ENCODE measurements at places on chromosomes 5 and 9.

- DNase-seq: no peak
Measured at GRCh38 chr5:59591162-59591561, 302.4 kb downstream of the PDE4D start.

GRCh38 chr5:90810211-90810610 lies 251.6 kb downstream of the ADGRV1 start:
- no peak for DNase-seq

- no peak for DNase-seq
Measured at GRCh38 chr9:31719262-31719661, 665.2 kb upstream of the ACO1 start.

- DNase-seq: no peak
Measured at GRCh38 chr5:124234770-124235562, 511.5 kb downstream of the ZNF608 start.

DNA sequence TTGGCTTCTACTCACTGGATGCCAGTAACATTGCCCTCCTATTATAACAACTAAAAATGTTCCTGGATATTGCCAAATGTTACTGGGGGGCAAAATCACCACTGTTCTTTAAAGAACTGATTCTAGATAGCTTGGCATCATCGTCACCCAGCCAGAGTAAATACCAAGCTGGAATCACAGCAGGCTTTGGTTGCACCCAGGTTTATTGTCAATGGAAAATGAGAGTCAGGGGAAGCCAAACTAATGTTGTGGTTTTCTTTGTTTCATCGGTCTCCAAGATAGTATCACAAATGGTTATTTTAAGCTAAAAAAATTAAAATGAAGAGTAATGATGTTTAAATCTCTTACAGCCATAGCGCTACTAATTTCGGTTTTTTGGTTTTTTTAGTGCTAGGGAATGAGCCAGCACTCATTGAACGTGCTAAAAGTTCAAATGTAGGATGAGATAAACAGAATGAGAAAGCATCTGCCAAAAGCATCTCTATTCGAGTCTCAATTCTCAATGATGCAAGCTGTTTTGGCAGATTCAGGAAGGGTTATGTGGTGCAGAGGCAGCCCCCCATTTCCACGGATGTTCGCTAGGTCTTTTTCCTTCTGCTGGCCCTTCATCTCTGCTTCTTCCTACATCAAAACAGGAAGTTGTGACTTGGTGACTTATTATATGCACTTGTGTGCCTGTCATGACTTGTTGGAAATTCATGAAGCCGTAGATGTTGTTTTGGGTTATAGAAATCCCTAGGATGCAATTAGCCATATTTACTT lies 558.0 kb downstream of the EBF1 start:
- DNase-seq: no peak

DNA sequence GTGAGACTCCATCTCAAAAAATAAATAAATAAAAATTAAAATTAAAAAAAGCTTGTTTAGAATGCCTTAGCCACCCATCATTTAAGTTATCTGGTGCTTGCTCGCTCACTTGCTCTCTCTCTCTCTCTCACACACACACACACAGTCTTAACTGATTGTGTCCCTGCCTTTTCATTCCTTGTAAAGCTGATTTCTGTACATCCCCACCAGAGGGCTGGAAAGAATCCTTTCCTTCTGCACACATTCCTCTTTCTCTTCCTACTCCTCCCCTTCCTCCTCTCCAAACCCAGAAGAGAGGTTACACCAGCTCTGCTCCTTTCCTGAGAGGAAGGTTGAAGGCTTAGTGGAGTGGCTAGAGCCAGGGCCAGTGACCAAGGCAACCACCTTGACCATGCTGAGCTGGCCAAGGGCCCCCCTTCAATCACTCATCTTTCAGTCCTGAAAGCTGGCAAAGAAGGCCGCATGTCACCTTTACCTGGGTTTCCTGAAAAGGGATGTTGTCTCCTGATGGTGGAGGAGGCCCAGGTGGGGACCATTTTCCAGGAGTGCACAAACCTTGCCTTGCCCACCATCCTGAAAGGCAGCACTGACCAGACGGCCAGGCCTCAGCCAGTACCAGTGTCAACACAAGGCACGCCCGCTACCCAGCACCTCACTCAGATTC lies 25.6 kb downstream of the STK10 start:
- DNase-seq: no peak

DNA sequence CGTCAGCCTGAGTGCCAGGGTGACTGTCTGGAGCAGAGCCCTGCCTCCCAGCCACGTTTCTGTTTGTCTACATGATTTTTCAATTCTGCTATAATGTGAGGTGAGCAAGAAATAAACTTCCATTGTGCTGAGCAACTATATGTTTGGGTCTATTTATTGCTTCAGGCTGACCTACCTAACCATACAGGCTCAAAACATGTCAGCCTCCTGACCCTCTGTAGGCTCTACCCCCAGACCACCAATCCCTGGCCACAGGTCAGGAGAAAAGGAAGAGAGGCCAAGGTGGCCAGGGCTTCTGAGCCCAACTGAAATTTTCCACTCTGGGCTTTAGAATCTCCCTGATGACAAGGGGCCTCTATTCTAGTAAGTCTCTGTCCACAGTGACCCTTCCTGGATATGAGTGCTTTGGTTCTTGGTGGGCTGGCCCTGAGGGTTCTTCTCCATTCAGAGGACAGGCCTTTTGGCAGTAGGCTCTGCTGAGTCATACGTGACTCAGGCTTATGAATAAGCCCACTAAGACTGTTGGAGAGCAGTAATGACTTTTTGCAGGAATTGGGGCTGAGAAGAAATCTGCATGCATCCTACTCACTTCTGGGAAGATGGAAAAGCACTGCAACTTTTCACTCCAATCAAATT lies 117.2 kb upstream of the TBCA start:
- peak; percentile 99 for DNase-seq

- DNase-seq: no peak
Measured at GRCh38 chr9:125655691-125656410, 51.2 kb downstream of the MAPKAP1 start.

DNA sequence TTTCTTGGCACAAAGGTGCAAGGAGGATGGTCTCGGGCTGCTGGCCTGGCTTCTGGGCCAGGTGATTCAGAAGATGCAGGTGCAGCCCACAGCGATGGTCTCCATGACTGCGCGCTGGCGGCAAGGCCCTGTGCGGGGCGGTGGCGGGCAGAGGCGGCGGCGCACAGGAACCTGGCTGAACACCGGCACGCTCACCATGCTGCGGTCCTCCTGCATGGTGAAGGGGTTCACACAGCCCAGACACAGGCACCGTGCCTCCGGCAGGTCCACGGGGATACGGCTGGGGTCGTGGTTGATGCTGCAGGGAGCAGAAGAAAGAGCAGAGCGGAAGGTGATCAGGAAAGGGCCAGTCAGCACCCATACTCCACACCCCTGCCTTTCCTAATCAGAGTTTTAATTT lies 4.8 kb downstream of the IL17B start:
- no peak for DNase-seq

DNA sequence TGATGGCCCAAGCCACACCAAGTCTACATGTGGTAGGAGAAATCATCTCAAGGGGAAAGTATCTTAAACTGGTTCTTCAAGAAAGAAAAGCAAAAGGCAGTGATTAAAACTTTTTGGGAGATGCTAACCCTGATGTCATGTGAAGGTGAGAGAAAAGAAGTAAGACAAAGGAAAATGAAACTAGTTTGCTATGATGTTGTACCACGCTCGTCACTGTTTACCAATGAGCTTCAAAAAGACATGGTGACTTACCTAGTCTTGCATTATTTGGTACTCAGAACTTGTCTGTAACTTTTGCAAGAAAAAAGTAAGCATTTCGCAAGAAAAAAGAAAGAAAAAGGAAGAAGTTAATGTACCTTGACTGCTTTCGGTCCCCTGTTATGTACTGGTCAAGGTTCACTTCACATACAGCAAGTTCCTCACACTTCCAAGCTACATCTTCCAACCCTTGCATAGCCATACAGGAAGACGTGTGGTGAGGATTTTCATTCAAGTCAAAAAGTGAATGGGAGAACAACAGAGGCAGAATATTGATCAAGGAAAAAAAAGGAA lies 739.3 kb downstream of the NR2F1-AS1 start:
- no peak for DNase-seq

DNA sequence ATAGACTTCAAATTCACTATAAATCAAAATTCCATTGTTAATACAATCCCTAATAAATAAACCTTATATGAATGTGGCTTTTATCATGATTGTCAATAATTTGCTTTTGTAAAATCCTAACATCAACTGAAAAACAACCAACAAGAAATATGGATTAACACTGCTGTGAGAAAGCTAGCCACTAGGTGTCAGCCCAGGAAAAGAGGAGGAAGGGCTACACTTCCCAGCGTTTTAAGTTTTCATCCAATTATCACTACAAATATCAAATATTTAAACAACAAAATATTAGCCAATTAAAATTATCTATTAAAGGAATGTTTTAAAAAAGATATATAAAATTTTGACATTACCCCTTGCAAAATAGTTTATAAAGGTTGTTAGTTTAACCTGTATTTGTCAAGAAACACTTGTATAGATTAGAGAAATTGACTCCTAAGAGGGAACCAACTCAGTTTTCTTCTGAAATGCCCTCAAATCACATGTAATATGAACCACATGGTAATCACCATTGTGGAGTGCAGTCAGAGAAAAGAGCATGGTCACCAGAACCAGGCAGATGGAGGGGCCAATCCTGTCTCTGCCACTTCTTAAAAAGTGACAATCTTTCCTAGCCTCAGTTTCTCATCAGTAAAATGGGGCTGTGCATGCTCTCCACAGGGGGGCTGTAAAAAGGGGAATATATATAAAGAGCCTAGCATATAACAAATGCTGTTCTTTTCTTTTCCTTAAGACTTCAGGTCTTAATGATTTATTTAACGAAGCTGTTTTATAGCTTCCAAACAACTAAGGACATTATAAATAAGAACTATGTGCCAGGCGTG lies 188.2 kb downstream of the CRB2 start:
- DNase-seq: peak; percentile 60

- DNase-seq: no peak
Measured at GRCh38 chr5:142152384-142152732, 43.8 kb downstream of the NDFIP1 start.

- DNase-seq: no peak
Measured at GRCh38 chr9:137076636-137077009, 694 bp upstream of the UAP1L1 start.

- no peak for DNase-seq
Measured at GRCh38 chr5:100832252-100833230, 70.5 kb downstream of the ST8SIA4 start.

DNA sequence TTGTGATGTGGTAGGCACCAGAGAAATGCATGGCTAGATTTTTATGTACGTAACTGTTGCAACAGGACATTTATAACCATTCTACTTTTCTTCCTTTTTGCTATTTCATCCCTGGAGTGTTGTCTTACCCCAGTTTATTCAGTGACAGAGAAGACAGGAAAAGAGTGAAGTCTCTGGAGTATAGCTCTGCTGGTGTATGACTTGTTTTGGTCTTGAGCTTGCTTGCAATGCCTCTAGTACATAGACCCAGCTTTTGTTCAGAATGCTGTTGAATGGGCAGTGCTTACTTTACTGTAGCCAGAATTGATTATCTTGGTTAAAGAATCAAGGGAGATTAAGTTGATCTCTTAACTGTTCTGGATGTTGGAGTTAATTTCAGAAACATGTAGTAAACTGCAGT lies 94.3 kb downstream of the PBX3 start:
- no peak for DNase-seq

DNA sequence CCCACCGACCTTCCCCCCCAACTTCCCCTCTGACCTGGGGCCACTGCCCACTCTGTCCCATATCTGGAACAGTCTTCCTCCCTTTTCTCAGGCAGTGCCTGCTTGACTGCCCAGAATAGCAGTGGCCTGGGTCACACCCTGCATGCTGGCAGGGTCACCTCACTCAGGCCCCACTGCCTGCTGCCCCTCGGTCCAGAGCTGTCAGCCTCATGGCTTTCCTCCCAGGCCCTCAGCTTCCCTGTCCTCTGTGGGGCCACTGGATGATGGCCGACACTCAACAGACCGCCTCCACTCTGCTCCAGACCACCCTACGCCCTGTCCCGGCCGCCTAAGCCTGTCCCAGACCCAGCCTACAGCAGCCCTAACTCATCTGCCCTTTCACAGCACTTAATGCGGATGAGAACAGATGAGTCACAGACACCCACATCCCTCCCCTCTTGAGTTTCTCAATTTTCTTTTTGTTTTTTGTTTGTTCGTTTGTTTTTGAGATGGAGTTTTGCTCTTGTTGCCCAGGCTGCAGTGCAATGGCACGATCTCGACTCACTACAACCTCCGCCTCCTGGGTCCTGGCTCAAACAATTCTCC lies 5.9 kb downstream of the PNPLA7 start:
- DNase-seq: peak; percentile 85

DNA sequence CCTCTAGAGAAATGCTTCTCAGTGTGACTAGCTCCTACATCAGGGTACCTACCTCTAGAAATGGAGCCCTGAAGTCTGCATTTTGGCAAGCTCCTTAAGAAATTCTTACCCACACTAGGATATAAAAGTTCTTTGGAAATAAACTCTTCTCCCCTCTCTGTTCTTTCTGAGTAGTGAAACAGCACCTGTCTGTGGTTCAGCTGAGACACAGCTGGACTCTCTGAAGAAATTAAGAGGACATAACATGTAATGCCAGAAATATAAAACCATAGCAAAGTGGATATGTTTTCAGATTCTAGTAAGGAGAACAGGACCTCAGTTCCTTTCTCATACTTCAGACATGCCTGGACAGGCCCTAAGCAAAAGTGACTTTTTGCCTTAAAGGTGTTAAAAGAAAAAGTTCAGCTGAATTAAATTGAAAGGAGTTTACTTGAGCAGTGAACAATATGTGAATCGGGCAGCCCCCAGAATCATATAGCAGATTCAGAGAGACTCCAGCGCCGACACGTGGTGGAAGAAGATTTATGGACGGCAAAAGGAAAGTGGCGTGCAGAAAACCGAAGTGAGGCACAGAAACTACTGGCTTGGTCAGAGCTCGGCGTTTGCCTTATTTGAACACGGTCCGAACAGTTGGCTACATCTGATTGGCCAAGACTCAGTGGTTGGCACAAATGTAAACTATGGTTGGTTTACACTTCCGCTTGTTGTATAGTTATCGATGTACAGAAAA lies 64.5 kb downstream of the PRKACG start:
- DNase-seq: peak; percentile 14

DNA sequence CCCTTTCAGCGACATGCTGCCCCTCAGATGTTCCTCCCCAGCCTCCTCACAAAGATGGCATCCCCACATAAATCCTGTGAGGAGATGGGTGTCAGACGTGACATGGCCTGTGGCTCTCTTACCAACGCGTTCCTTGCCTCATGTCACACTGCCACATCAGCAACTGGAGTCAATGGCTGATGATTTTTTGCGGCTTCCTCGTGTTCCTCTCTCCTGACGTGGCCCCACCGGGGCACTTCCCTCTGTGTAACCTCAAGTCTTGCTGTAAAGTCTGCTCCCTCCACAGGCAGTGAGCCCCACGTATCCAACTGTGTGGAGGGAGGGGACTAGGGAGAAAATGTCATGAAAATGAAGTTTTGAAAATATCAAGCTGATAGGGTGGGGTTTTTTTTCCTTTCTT lies 53.2 kb upstream of the SHISAL2B start:
- DNase-seq: peak; percentile 22

DNA sequence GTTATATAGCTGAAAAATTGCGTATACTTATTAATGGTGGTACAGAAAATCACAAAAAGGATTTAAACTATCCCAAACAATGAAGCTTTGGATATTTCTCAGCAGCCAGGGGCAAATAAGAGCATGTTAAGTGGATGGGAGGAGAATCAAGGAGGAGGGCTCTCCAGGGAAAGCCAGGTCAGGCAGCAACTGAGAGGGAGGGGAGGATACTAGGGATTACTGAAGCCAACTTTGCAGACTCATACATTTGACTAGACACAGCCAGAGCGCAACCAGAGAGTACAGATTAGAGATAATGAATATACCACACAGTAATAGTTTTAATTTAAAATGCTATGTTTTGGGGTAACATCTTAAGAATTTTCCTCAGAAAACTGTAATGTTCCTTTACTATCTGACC lies 360.2 kb downstream of the HCN1 start:
- no peak for DNase-seq

- DNase-seq: no peak
Measured at GRCh38 chr5:155406815-155407214, 393.3 kb downstream of the KIF4B start.
